ENCODE measurements at places on chromosomes 12 and 14.

- no peak for DNase-seq
These were observed 65.4 kb downstream of the ACSM4 start for GRCh38 chr12:7369274-7369729.

GRCh38 chr12:107356266-107356936, 263.1 kb upstream of the CRY1 start:
- no peak for DNase-seq

- DNase-seq = peak; percentile 31
These were observed 246.1 kb upstream of the CCDC196 start for GRCh38 chr14:66240105-66240504.

DNA sequence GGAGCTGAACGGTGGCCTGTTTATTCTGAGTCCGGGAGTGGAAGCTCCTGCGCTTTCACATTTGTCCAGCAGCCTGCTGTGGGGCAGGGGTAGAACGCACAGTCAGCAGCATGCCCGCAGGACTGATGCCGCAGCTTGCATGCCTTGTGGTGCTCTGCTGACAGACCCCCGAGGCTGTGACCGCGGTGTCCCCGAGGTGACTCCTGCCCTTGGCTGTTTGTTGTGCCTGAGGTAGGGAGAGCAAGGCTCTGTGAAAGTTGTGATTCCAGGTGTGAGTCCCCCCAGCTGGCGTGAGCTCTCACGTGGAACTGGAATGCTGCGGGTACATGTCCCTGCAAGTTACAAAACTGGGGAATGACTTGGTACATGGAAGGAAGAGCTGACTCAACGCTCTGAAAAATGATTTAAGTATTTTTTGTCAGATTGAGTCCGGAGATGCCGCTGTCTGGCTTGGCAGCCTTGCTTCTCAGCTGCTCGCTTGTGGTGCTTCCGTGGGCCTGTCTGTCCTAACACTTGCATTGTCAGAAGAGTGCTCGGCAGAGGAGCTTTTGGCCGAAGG, 18.1 kb downstream of the MLXIP start:
- DNase-seq = no peak

DNA sequence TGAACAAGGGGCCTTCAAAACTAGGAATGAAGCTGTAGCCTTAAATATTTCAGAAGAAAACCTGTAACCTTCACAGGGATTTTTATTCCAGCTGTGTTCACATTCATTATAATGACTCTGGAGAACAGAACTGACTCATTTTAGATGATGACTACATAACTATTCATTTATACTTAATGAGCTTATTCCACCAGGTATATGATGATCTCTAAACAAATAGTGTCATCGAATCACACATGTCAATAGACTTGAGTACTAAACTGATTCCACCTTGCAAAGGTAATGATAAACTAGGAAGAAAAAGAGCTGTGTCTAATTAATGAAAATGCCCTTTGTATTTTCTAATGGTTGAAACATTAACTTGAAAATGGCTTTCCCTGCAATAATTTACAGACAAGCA, 433.2 kb downstream of the PDZRN4 start:
- DNase-seq = no peak

DNA sequence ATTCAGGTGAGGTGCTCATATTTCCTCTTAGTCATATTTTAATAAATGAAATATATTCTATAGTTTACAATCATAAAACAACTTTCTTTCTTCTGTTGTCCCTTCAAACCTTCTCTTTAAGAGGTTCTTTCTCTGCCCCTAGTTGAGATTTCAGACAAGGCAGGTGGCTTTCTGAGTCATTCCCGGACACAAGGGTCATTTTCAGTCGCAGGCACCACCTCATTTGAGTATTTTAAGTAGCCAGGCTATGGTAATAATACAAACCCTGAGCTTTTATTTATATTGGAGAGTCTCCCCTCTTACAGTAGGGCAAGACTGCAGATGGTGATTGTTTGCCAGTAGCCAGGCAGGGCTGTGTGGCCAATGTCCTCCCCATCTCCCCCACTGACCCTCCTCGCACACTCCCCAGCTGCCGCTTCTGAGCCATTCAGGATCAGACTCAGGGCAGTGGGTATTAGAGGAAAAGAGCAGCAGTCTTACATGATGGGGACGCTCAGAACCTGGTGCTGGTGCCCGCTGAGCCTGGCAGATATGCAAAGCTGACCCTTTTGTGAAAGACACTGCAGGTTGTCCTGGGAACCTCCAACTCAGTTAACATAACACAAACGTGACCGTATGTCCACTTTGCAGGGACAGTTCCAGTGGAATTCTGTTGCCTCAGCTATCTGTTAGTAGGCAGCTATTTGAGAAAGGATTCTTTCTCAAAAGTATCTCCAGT, 101.1 kb upstream of the BCL2L14 start:
- no peak for DNase-seq

Data from COLO829 (cell line).